ENCODE measurements at places on chromosomes 3 and 15.

DNA sequence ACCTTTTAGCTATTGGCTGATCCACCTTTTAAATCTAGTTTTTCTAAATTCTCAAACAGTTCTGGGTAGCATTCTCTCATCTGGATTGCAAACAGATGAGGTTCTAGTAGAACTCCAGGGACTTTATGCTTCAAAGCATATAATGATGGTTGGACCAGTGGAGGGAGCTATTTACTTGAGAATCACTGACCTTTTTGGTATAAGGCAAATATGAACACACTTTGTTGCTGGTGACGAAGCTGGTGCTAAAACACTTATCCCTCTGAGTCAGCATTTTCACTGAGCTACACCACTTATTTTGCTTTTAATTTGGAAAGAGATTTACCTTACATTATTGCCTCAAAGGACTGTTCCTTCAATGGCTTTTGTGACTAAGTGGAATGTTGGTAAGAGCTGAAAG is 58.6 kb upstream of the SLITRK3 start:
- no peak for DNase-seq

DNA sequence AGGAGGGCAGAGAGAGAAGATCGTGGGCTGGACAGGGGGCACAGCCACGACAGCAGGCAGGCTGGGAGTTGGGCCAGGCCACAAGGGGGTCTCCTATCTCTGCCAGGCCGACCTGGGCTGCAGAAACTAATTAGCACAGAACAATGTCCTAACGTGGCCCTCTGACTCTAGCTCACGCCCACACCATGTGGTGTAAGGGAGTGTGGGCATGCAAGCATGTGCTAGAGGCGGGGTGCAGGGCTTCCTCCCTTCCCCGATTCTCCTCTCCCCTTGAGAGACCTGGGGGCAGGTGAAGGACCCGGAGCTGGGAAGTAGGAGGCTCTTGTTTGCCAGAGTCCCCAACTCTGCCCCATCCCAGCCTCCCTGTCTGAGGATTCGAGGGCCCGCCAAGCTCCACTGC is 65.5 kb downstream of the LINGO1 start:
- no peak for DNase-seq

GRCh38 chr15:67840749-67841512 is 1.1 kb upstream of the RNU6-1 start:
- peak; percentile 57 for DNase-seq

GRCh38 chr15:89801471-89802195 is 13.0 kb downstream of the ANPEP start:
- no peak for DNase-seq

Data from urinary bladder (tissue), 4 donors.